ENCODE measurements at places on chromosomes 5 and 9.

- DNase-seq: no peak
Observed at GRCh38 chr5:154653418-154653763, 101.8 kb upstream of the LARP1 start.

- peak; percentile 24 for DNase-seq
Observed at GRCh38 chr5:21654-22233, 70.2 kb upstream of the PLEKHG4B start.

DNA sequence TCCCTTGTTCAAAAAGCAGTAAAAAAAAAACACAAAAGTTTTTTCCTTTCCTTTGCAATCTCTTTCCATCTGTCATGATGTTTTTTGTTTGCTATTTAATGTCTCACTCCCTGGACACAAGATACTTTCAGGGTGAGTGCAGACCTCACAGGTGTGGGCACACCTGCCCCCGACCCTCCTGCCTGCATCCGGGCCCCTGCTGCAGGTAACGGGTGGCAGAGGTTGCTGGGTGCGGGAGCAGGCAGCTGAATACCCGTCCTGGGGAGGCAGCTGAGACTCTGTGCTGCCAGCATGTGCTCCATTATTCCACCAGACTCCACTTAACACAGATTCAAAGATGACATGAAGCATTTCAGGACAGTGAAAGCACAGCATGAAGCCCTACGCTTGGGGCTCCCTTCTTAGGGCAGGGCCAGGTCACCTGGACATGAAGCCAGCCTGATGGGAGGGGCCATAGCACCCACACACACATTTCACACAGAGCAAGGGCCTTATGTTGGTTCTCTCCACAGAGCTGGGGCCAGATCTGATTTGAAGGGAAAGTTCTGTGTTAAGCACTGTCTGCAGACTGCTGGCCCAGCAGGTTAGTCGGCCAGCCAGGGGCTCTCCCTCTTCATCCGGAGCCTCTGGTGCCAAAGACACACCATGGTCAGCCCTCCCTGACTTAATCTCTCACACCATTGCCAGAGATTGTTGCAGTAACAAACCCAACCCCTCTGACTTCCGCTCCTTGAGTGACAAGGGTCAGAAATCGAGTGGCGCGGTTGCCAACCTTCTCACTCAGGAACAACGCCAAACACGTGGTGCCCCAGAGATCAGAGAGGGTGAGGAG lies 13.0 kb downstream of the NEK6 start:
- no peak for DNase-seq

GRCh38 chr5:34632807-34633422 lies 23.2 kb upstream of the RAI14 start:
- no peak for DNase-seq

- peak; percentile 81 for DNase-seq
Observed at GRCh38 chr9:35729700-35730485, 2.1 kb downstream of the TLN1 start.

- peak; percentile 82 for DNase-seq
Observed at GRCh38 chr5:145484158-145484557, 351.0 kb downstream of the PRELID2 start.

- no peak for DNase-seq
Observed at GRCh38 chr9:134271338-134272301, 54.6 kb upstream of the RXRA start.

GRCh38 chr5:123785162-123786071 lies 273.4 kb downstream of the CSNK1G3 start:
- peak; percentile 36 for DNase-seq

DNA sequence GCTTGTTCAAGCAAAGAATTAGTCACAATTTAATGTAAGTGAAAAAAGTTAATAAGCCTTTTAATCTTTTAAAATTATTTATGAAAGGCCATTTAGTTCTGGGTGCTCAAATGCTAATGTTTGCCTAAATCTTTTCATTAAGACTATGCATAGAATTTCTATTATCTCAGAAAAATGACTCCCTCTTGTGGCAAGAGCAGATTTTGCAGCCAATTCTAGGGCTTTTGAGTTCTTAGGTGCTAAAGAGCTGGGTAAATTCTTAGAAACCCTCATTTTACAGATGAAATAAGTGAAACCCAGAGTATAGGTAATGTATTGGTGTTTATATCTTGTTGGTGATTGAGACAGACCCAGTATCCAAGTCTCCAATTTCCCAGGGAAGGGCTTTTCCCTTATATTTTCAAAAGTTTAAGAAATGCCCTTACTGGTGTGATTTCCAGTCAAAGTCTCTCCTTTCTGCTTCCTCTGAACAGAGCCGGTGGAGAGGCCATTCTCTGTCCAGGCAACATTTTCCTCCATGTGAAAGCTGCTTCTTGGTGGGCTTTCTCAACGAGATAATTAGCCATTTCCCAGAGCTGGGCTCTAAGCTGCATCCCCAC lies 24.1 kb upstream of the PCSK5 start:
- peak; percentile 33 for DNase-seq

- no peak for DNase-seq
Observed at GRCh38 chr9:90964101-90965020, 162.7 kb downstream of the SYK start.

- no peak for DNase-seq
Observed at GRCh38 chr5:160442824-160443431, 21.3 kb downstream of the PTTG1 start.

DNA sequence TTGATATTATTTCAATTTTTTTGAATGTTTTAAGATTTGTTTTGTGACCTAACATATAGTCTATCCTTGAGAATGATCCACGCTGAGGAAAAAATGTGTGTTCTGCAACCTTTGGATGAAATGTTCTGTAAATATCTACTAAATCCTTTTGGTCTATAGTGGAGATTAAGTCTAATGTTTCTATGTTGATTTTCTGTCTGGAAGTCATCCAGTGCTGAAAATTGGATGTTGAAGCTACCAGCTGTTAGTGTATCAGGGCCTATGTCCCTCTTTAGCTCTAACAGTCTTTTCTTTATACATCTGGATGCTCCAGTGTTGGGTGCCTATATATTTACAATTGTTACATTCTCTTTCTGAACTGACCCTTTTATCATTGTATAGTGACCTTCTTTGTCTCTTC lies 422.3 kb downstream of the TMEM232 start:
- DNase-seq: no peak

DNA sequence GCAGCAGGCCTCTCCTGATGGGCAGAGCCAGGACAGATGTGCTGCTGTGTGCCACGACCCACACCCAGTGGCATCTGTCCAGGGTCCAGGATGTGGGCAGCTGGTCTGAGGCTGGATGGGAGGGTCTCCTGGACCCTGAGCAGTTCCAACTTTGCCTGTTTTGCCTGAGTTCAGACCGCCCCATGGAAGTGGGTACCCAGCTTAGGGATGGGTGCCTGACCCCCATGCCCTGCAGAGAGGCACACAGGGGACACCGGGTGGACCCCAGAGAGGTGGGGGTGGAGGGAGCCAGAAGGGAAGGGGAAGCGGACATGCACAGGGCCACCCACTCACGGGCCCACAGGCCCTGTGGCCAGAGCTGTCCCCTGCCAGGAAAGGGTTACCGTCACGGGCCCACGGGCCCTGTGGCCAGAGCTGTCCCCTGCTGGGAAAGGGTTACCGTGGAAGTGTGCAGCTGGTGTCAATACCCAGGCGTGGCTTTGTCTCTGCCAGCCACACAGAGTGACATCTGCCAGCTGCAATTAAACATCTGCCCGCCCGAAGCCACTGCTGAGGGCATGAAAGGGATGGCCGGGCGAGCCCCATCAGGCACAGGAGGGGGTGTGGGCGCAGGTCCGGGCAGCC lies 50.0 kb downstream of the NACC2 start:
- no peak for DNase-seq

All from RWPE1 (cell line).